ENCODE measurements at places on chromosomes 5 and 9.

GRCh38 chr5:139708877-139709581, 60.9 kb downstream of the CXXC5 start:
- DNase-seq, result no peak

- no peak for DNase-seq
Observed at GRCh38 chr9:113660196-113660595, 196.7 kb downstream of the RGS3 start.

GRCh38 chr5:15009420-15009819, 137.8 kb upstream of the ANKH start:
- DNase-seq, result peak; percentile 27

- no peak for DNase-seq
Observed at GRCh38 chr5:50768634-50769033, 102.2 kb downstream of the PARP8 start.

- DNase-seq, result no peak
Observed at GRCh38 chr5:77843570-77844372, 67.6 kb upstream of the TBCA start.

DNA sequence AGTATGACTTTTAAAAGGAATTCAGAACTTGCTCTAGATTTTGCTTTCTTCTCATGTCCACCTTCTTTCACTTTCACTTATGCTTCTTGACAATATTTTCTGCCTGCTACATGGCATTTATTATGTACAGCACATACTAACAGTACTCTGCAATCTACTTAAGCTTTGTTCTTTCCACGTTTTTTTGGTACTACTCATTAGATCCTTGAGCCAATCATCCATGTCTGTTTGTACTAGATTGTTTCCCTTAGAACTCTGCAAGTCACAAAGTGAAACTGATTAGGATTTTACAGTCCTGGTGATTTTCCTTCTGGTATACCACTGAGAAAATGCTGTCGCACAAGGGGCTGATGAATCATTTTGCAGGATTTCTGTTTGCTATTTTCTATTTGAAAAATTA, 78.3 kb downstream of the PARP8 start:
- DNase-seq, result no peak

DNA sequence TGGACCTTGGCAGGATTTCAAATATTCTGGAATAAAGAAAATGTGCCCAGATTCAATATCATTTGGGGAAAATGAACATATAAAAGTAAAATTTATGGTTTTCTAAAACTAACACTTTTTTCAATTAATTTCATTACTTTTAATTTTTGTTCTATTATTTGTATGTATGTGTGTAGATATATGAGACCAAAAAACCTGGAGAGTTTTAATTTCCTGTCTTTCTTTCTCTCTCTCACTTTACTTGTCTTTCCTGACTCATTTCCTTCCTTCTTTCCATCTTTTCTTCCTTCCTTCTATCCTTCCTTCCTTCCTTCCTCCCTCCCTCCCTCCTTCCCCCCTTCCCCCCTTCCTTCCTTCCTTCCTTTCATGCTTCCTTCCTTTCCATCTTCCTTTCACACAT, 137.0 kb downstream of the NPR3 start:
- no peak for DNase-seq

DNA sequence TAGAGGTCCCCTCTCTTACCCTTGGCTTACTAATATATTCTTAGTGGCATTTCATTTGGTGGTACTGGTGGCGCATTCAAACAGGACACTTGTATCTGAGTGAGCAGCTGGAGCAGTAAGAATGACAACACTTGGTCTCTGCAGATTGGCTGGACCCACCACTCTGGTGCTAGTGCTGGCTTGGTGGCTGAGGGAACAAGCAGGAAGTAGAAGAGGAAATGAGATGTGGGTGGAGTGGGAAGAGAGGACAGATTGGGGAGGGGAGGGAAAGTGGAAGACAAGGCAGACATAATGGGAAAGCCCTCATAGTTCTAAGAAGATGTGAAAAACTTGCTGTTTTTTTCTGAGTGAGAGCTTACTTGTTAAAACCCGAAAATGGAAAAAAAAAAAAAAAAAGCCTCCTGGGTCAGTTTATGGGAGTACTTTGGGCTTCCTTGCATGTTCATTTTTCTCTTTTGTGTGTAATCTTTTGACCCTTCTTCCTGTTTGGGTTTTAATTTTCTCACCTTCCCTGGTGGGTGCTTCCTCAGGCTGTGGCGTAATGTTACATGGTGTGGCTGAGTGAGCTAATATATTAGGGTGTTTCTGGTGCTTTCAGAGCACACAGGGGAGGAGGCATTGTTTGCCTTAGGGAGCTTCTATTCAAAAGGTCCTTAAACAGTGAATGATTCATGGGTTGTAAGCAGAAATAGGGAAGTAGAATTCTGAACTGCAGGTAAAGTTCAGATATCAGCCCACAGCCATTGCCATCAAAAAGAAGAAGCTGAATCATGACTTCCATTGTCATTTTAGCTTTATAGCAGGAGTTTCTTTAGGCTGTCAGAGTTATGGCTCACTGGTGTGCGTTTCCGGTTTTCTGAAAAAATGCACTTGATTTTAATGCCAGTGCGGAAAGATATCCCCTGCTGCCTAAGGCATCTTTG, 52.3 kb downstream of the TLE4 start:
- no peak for DNase-seq

GRCh38 chr9:137589441-137590122, 730 bp downstream of the ZMYND19 start:
- no peak for DNase-seq

- no peak for DNase-seq
Observed at GRCh38 chr5:168443950-168444700, 42.1 kb upstream of the RARS1 start.

- no peak for DNase-seq
Observed at GRCh38 chr9:91101611-91102168, 260.0 kb downstream of the AUH start.

DNA sequence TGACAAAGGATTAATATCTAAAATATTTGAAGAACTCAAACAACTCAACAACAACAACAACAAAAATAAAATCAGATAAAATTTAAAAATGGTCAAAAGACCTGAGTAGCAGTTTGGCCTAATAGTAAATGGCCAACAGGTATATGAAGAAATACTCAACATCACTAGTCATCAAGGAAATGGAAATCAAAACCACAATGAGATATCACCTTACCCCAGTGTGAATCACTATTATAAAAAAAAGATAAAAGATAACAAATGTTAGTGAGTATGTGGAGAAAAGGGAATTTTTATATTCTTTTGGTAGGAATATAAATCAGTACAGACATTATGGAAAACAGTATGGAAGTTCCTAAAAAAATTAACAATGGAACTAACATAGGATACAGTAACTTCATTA, 247.9 kb upstream of the TRPC7 start:
- no peak for DNase-seq

DNA sequence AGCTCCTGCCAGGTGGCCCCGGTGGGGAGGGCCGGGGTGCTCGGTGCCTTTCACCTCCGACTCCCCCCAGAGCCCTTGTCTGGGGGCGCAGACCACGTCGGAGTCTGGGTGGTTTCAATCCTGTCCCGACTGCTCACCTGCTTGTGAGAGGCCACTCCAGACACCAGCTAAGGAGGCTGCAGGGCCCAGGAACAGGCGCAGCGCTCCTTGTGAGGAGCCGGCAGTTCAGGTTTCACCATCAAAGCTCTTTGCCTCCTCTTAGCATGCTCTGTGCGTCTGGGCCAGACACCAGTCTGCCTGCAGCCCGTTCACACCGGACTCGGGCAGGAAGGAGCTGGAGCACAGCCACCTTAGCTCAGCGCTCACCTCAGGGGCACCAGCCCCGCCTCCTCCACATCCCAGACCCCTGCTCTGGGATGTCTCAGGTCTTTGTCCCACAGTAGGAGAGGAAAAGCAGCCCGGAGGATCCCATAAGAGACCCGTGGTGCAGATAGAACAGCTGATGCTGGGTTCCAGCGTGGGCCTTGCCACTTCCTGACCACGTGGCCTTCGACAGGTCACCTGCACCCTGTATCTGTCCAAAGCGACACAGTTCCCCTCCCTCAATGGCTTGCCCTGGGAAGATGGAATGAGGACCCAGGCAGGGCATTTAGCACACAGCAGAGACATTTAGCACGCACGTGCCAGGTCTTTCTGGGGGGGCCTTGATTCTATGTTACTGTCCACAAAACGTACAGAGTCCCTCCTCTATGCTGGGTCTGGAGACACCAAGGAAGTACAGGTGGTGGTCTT, 106.2 kb upstream of the LMX1B start:
- no peak for DNase-seq

DNA sequence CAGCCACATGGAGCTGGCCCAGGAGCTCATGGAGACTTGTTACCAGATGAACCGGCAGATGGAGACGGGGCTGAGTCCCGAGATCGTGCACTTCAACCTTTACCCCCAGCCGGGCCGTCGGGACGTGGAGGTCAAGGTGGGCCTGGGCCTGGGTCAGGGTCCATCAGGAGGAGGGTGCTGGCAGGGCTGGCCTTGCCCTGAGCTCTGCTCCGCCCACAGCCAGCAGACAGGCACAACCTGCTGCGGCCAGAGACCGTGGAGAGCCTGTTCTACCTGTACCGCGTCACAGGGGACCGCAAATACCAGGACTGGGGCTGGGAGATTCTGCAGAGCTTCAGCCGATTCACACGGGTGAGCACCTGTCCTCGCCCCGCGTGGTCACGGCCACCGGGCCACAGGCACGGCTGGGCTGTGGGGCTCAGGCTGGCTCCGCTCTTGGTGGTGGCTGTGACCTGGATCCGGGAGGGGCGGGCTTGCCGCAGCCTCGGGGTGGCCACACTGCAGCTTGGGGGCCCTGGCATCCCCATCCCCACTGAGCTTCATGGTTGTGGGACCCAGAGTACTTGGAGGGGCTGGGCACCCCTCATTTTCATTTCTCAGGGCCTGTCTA, 7.1 kb downstream of the DPP7 start:
- no peak for DNase-seq

All from right renal pelvis (tissue), 4 donors.